Naive B cell (primary cell): ENCODE measurements at places on chromosomes 3 and 15. TPM values are rescaled to one million over a fixed set of nuclear protein-coding genes. Genes with fewer than 3 reads are reported as not detected.

PARP15 gene
- 18.1 TPM for polyA plus RNA-seq

ISG20 gene
- 949 TPM for polyA plus RNA-seq

RPSA gene
- 1,229 TPM for polyA plus RNA-seq

WDR72 gene
- not detected for polyA plus RNA-seq

SNTN gene
- polyA plus RNA-seq, result not detected

GRCh38 chr3:46575577-46576222 lies 9.6 kb upstream of the LRRC2 start:
- no peak for DNase-seq

DNA sequence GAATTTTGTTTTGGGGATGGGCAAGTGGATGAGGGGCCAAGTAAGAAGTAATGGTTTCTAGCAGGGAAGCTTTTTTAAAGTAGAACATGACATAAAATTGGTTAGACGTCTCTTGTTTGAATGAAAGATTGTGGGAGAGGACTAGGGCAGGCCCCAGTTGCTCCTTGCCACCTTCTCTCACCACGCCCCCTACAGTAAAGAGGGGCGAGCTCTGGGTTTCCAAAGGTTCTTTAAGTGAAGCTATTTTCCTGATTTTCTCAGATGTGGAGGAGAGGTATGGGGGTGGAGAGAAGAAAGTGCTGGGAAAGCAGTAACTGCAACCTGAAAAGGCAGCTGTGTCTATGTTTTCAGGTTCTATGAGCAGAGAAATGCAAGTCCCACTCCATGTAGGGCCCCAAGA lies 32.6 kb upstream of the SKIL start:
- DNase-seq, result no peak

GRCh38 chr15:39040861-39041260 lies 476.2 kb upstream of the RASGRP1 start:
- no peak for DNase-seq

DNA sequence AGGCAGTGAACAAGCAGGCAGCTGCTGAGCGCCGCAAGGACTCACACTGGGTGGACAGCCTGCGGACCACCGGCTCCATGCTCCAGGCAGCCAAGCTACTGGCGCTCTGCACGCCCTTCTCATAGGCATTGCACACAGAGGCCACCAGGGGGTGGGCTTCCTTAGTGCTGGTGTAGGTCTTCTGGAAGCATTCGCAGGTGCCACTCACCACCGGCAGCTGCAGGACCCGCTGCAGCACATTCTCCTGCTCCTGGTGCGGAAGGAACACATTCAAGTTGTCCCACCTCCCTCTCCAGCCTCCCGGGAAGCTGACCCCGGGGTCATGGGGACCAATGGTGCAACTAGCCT lies 6.0 kb downstream of the PLIN1 start:
- DNase-seq, result no peak

- DNase-seq, result no peak
Observed at GRCh38 chr3:125591116-125591760, 4.1 kb downstream of the OSBPL11 start.

DNA sequence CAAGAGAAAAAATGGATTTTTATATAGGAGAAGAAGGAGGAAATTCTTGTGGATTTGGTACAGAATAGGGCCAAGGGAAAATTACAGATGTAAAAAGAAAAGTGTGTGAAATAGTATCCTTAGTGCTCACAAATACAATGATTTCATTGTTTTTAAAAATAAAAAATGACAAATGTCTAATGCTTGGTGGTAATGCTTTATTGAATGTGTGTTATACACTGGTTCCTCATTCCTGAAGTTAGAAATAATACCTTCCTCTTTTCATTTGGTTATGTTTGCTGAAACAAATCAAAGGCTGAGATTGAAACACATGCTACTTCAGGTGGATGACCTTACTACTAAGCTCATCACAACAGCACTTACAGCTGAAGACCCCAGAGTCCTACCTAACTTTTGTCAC lies 37.7 kb upstream of the CCR2 start:
- DNase-seq, result peak; percentile 32

GRCh38 chr3:57079474-57079831 lies 19.0 kb downstream of the SPATA12 start:
- DNase-seq, result no peak
